ENCODE measurements at places on chromosomes 5 and 9.

- DNase-seq = peak; percentile 10
These were observed 54.0 kb downstream of the CCDC171 start for GRCh38 chr9:15606643-15607472.

DNA sequence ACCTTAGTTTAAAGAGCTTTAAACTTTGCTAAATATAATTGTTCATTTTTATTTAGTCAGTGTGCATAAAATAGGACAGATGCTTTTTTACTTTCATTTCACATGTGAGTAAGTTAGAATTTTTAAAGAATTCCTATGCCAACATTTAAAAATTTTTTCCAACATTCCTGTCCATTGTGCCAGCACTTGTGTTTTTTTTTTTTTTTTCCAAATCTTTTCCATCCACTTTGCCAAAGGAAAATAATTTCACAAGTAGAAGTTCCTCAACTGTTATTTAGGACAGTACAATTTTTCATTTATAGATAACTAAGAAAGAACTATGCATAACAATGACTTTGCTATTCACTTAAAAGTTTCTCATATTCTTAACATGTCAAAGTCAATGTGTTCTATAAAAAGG lies 189.5 kb downstream of the ADAMTS6 start:
- no peak for DNase-seq

GRCh38 chr5:138083702-138084101 lies at the start of gene WNT8A:
Gene WNT8A (plus strand): TSS chr5:138084033. CDS start chr5:138084128, 95 bp downstream.
- DNase-seq = no peak

DNA sequence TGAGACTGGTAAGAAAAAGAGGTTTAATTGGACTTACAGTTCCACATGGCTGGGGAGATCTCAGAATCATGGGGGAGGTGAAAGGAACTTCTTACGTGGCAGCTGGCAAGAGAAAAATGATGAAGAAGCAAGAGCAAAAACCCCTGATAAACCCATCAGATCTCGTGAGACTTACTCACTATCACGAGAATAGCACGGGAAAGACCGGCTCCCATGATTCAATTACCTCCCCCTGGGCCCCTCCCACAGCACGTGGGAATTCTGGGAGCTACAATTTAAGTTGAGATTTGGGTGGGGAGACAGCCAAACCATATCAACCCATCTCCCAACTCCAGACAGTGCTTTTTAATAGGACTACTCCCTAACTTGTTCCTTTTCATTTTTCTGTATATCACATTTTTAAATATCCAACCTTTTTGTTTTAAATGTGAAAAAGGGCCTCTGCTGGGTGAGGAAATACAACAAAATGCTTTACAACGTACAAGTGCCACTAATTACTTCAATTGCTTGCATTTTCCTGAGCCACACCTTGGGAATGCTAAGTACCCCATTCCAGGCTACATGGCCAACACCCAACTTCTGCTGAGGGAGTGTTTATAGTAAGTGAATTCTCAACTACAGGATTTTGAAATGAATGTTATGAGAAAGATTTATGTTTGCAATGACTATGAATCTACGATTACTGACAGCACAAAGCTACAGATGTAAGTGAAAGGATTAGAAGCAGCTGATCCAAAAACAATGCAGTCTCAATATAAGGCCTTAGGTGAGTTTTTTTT lies 294.1 kb upstream of the CD180 start:
- no peak for DNase-seq

DNA sequence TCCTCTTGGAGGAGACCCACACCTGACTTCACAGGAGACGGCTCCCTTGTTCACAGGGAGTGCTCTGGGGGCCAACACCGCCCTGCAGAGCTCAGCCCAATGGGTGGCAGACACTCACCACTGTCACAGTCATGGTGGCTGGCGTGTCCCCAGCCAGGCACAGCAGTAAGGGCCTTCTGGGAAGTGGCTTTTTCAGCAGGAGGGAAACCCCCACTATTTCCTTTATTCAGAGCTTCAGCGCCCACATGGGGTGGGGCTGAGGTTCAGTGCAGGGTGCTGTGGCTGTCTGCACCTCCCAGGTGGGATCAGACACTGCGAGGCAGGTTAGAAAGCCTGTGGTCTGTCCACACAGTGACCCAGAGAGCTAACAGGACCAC lies 3.6 kb upstream of the SNAPC4 start:
- no peak for DNase-seq

DNA sequence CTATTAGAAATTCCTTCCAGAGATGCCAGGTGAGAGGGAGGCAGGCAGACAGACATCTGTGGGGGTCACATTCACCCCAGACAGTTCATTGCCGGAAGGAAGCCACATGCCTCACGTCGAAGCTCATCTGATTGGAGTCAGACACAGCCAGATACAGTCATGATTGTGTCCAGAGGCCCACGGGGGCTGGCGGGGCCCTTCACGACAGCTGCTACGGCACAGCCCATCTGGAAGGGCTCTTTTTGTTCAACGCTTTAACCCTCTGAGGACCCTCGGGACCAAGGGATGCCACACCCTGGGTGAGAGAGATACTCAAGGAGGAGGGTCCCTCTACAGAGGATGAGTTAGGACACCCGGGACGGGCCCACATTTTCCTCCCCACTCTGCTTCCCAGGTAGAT lies 31.9 kb upstream of the GABRP start:
- no peak for DNase-seq

DNA sequence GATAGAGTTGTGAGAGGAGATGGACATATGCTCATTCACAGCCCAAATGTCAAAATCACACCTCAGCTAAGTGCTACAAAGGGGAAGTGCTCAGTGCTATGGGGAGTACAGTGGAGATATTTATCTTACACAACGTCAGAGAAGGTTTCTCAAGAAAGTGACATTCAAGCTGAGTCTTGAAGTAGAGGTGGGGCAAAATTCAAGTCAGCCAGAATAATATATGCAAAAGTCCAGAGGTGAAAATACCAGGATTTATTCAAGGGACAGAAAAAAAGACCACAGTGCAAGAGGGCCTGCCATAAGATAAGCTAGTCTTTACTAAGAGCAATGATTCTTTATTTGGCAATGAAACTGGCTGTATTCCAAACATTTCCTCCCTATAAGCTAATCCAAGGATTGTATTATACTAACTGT lies 327.8 kb upstream of the PIK3R1 start:
- no peak for DNase-seq
